ENCODE measurements at places on chromosomes 7 and 10.
A peak's percentile ranks its signal among the peaks of the same experiment; 100 is the strongest.

DNA sequence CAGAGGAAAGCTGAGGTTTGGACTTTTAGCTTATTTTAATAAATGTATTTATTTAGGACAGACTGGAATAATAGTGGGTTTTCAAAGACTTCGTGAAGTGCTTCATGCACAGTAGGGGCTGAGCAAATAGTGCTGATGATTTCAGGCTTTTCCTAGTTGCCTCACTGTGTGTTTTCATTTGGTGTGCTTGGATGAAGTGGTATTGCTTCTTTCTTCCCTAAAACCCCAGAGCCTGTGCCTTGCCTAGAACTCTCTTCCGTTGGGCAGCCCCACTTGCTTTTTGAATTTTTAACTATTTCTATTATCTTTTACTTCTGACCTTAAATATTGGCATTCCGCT is 49.6 kb downstream of the ARID5B start:
- DNase-seq: no peak

- no peak for DNase-seq
Observed at GRCh38 chr7:129417073-129417472, 17.2 kb upstream of the STRIP2 start.

- no peak for DNase-seq
Observed at GRCh38 chr10:121664671-121665070, 66.4 kb upstream of the FGFR2 start.

GRCh38 chr7:4713183-4713784 is 31.2 kb downstream of the FOXK1 start:
- DNase-seq: no peak

DNA sequence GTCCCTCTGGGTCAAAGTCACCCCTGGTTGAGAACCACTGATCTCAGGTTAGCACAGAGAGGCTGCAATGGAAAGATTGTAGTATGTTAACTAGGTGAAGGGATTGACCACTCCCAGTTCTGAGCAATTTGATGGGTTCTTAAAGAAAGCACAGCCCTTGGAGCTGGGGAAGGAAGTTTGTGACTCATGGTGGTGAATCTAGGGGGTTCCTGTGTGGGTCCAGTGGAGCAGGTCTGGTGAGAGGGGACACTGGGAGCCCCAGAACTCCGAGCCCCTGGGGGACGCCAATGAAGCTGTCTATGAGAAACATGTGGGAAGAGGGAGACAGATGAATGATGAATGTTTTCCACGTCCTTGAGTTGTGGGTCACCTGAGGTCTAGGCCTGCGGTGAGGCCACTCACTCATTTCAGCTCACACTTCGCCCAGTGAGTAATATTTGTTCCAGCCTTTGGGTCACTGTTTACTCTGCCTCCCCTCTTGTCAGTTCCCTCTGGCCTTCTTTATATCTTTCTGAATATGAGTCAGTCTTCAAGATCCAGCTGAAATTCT is 341.9 kb downstream of the LRMDA start:
- DNase-seq: peak; percentile 90

DNA sequence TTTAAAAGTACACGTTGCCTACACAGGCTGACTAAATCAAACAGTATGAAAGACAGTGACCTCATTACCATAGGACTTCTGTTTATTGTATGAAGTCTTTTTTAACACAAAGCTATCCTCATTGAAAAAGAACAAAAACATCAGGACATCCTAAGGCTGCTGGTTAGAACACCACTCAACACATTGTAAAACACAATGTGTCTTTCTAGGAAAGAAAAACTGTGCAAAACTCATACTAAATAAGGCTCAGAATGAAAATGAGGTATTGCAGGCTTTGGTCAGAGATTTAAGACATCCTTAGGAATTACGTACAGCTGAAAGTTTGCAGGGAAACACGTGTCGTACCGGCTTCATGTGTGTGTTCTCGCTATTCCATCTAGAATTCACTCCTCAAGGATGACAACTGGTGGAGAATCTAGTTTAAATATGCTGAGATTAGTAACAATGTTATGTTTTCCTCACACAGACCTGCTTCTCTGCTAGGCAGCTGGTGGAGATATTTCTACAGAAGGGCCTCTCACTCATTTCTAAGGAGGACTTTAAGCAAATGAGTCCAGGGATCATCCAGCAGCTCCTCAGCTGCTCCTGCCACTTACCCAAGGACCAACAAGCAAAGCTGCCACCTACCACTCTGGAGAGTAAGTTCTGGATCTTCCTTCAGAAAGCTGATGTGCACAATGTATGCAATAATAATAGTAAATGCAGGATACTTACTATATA is 29.3 kb downstream of the SLC39A12 start:
- DNase-seq: no peak

DNA sequence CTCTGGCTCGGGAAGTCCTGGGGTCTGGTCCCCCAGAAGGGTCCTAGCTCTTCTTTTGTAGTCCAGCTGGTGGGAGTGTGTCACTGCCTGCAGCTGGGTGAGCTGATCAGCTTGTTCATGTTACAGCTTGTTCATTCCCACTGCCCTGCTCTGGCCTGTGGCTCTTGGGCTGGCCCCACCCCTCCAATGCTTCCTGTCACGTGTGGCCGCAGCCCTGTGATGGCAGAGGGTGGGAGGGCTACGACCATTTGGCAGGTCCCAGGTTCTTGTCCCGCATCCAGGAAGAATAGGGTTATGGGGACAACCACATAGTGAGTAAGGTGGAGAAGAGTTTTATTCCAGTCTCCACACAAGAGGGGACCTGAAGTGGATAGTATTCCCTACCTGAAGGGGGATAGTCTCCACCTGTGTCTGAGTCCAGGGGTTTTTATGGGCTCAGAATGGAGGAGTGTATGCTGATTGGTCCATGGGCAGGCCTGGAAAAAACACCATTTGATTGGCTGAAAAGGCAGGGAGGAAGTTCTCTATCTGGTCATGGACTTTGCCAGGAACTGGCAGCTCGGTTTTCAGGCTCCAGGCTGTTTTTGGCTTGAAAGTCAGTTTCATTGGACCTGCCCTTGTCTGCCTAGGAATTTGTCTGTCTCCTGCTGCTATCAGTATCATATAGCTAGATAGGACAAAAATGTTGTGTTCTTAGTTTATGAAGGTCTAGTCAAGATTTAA is 13.1 kb downstream of the SDHAF3 start:
- no peak for DNase-seq

DNA sequence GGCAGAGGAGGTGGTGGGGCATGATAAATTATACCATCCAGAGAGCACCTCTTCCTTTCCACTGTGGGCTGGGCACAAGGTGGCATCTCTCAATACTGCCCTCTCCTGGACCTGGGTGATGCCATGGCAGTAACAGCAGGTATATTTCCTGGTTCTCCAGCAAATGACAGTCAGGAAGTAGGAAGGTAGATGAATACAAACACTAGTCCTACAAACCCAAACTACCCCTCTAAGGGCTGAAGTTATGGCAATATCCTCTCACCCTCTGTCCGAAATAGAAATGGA is 1004.9 kb downstream of the KCNMA1 start:
- DNase-seq: peak; percentile 21

GRCh38 chr10:22475651-22476600 is 130.6 kb downstream of the SPAG6 start:
- DNase-seq: peak; percentile 15
